Kidney capillary endothelial cell (primary cell): ENCODE measurements at places on chromosomes 11 and 22.
A peak's percentile ranks its signal among the peaks of the same experiment; 100 is the strongest.

DNA sequence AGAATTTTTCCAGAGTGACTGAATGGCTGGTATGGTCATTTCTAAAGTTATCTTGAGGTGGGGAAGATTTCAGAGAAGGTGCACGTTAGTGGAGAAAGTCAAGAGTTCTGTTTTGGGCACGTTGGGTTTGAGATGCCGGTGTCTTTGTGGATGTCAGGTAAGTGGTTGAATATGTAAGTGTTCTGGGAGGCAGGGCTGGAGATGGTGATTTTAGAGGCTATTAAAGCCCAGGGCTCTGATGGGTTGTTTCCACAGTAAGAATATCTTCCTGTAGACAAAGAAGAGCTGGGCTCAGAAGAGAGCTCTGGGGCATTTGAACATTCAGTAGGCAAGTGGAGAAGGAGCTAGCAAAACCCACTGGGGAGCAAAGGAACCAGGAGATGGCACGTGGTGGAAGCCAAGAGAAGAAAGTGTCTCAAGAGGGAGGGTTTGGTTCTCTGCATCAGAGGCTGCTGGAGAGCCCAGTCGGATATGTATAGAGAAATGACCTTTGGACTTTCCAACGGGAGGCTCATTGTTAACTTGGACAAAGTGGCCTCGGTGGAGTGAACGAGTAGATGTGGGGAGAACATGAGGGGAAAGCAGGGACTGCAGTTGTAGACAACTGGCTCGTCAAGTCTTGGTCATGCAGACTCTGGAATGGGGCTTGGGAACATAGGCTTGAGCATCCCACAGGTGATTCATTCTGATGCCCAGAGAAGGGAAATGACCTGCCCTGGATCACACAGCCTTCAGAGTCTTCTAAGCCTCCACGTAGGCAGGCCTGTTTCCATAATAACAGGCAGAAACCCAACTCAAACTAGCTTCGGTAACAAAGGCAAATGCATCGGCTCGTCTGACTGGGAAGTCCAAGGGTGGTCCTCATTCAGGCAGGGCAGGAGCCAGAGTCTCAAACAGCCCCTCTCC lies 98.4 kb upstream of the PARVA start:
- DNase-seq = no peak

- no peak for DNase-seq
Observed at GRCh38 chr11:16784666-16785065, 46.2 kb downstream of the C11orf58 start.

DNA sequence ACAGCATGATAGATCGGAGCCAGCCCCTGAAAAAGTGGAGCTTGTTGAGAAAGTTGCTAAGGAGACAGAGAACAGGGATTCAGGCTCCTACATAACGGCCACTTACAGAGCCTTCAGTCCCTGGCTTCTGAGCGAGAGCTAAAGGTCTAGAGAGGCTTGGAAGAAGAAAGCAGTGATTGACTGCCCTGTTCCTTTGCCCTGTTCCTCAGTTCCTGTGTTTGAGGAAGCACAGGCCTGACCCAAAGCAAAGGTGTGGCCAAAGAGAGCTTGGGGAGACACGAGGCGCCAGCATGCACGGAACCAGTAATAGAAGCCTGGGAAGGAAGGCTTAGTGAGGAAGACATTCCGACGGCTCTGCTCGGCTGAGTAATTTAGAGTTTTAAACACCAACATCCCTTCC lies 74.1 kb upstream of the CSNK2A3 start:
- DNase-seq = peak; percentile 57

- no peak for DNase-seq
Observed at GRCh38 chr22:42807185-42807584, 49.9 kb downstream of the ARFGAP3 start.

- no peak for DNase-seq
Observed at GRCh38 chr22:50683994-50684371, 11.4 kb downstream of the SHANK3 start.

DNA sequence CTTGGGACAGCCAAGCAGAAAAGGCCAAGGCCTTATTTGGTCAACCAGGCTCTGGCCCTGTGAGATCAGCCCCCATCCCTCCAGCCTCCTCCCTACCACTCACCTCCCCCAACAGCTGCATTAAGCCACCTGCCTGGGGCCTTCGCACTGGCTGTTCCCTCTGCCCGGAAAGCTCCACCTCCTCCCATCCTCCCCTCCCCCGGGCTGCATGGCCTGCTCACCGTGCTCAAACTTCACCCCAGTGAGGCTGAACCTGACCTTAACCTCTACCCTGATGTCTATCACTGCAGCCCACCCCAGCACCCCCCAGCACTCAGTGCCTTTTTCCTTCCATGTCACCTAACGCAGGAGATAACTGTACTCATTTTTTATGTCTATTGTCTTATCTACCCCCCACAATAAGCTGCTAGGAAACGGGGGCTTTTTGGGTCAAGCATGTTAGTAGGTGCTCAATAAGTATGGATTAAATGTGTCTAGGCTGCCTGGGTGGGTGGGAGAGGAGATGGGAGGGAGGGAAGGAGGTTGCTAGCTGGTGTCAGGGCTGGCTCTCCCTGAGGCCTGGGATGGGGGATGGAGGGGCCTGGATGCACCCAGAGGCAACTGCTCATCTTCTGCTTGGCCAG lies 912 bp downstream of the PTPRCAP start:
- DNase-seq = no peak

- DNase-seq = no peak
Observed at GRCh38 chr11:9594267-9595046, 21.0 kb downstream of the WEE1 start.

GRCh38 chr11:64759131-64759721 lies 548 bp downstream of the PYGM start:
- no peak for DNase-seq

GRCh38 chr11:119888119-119888518 lies 159.1 kb upstream of the NECTIN1 start:
- no peak for DNase-seq

- DNase-seq = no peak
Observed at GRCh38 chr11:12542186-12542935, 131.9 kb upstream of the TEAD1 start.

GRCh38 chr11:26618441-26618840 lies 46.4 kb upstream of the MUC15 start:
- no peak for DNase-seq

- no peak for DNase-seq
Observed at GRCh38 chr11:134536219-134536618, 124.2 kb upstream of the B3GAT1 start.

DNA sequence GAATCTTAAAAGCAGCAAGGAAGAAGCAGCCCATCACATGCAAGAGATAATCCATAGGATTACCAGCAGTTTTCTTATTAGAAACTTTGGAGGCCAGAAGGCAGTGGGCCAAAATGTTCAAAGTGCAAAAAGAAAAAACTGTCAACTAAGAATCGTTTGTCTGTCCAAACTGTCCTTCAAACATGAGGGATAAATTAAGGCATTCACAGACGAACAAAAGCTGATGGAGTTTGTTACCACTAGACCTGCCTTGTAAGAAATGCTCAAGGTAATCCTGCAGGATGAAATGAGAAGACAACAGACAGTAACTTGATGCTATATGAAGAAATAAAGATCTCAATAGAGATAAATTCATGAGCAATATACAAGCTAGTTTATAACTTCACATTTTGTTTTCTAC lies 150.4 kb downstream of the WNT7B start:
- DNase-seq = no peak

GRCh38 chr22:38125751-38126201 lies 15.3 kb upstream of the BAIAP2L2 start:
- no peak for DNase-seq

GRCh38 chr11:69277074-69277809 lies 16.7 kb upstream of the MYEOV start:
- no peak for DNase-seq

DNA sequence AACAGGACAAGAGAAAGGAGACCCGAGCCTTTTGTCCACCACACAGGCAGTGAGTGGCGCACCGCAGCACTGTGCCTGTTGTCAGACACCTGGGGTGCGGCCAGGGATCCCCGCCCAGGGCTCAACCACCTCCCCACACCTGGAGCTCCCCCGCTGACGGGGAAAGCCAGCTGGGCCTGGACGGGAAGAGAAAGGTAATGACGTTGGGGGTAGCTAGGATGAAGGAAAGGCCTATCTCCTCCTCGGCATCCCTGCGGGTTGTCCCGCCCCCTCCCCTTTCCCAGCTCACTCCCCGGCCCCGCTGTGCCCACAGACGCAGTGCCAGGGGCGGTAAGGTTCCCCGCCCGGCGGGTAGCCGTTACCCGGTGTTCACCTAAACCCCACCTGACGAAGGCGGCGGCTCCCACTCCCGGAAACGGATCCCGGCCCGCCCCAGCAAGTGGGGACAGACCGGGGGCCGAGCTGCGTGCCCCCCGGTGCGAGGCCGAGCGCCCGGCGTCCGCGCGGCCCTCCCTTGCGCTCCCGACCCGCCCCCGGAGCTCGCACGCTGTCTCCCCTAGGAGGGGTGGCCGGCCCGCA lies 495 bp downstream of the HYOU1 start:
- DNase-seq = no peak

DNA sequence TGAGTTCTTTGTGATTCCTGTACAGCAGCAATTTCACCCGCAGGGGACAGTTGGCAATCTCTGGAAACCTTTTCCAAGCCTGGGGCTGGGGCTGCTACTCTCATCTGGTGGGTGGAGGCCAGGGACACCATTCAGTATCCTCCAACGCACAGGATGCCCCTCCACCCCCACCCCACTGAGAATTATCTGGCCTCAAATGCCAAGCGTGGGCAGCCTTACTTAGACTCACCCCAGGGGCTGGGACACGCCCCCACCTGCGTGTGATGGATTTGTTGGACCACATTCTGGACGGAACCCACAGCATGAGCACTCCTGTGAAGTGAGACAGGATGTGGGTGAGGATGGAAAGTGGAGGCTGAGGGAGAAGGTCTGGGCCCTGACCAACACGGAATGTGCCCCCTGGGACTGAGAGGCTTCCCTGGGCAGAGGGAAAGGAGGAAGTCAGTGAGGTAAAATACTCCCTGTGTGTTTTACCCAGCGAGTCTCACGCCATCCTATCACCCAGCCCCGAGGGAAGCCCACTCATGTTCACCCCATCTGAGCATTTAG lies 13.7 kb downstream of the RASD2 start:
- no peak for DNase-seq

DNA sequence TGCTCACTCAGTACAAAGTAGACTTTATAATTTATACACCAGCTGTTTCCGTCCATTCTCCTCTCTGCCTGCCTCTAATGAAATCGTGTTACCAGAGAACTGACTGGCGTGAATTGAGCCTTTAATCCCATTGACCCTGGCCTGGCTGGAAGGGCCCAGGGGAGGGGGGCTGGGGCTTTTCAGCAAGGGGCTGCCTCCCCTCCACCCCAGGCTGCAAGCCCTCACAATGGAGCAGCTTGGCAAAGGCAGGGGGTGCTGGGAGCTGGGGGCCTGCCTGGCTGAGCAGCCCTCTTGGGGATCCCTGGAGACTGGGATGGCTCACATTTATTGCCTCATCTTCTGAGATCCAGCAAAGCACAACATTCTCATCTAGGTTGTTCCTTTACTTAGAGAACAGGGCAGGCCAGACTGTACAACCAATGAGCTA lies 25.8 kb upstream of the LMO1 start:
- DNase-seq = no peak

DNA sequence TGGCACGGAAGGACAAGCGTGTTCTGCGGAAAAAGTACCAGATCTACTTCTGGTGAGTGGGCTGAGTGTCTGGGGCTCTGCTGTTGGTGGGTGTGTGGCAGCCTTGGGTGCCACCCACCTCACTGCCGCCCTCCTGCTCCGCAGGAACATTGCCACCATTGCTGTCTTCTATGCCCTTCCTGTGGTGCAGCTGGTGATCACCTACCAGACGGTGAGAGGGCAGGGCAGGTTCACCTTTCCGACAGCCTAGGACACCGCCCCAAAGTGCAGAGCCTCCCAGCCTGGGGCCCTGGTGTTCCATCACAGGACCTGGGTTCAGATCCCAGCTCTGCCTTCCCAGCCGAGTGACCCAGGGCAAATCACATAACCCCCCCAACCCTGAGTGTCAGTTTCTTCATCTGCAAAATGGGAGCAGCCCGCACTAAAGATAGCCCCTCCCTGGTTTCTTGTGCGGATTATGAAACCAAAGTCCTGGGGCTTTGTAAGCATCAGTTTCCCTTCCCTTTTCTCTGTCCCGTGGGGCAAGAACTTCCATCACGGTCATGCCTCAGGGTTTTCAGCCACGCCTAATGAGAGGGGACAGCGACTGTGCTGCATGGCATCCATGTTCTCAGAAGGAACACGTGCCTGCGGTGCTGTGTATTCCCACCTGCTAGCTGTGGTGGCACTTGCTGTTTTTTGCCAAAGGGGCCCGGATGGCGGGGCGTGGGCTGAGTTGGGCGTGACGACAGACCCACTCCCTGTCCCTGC lies 9.8 kb upstream of the TAGLN start:
- no peak for DNase-seq

- peak; percentile 68 for DNase-seq
Observed at GRCh38 chr11:116732271-116733042, 40.3 kb downstream of the BUD13 start.
